ENCODE measurements at places on chromosomes 2 and 18.

DNA sequence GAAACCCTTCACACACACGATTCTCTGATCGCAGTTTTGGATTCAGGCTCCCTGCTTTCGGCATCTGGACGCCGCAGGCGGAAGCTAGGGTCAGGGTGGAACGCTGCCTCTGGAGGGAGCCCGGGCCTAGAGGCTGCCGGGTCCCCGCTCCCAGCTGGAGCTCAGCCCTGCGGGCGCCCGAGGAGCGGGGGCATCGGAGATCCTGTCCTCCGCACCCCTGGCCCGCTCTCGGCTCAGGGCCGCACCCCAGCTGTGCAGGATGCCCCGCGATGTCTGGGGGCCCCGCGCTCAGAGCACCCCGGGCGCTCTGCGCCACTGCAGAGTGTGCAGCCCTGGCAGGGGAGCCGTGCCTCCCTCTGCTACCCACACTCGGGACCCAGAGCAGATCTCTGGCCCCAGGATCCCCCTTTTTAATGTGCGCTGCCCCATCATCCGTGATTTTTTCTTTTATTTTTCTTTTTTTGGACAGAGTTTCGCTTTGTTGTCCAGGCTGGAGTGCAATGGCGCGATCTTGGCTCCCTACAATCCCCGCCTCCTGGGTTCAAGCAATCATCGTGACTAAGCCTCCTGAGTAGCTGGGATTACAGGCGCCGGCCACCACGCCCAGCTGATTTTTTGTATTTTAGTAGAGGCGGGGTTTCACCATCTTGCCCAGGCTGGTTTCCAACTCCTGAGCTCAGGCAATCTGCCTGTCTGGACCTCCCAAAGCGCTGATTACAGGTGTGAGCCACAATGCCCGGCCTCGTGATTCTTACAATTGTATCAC, 54.8 kb upstream of the TUBA3E start:
- H3K27me3 ChIP-seq: peaks cover 10% of the 10 kb centered on the region
- no peak overlapping the region for H3K4me3 ChIP-seq
- no peaks in the 10 kb centered on the region for H3K36me3 ChIP-seq
- H3K4me1 ChIP-seq: no peaks in the 10 kb centered on the region

GRCh38 chr2:99698896-99699295, 209.1 kb upstream of the REV1 start:
- DNase-seq: no peak
- no peaks in the 10 kb centered on the region for H3K4me1 ChIP-seq
- H3K4me3 ChIP-seq: no peak overlapping the region
- no peaks in the 10 kb centered on the region for H3K27me3 ChIP-seq

- H3K4me3 ChIP-seq: no peak within 1 kb of the TSS
- H3K27ac ChIP-seq: no peak within 1 kb of the TSS
- no peak for DNase-seq
- H3K4me1 ChIP-seq: no peaks in the 10 kb centered on the region
- H3K27me3 ChIP-seq: no peaks in the 10 kb centered on the region
Measured at GRCh38 chr2:127535422-127535901, at the start of gene MYO7B. Gene MYO7B, plus strand, starts transcription at chr2:127535683. Its CDS starts 24,040 bp downstream, at chr2:127559723.

DNA sequence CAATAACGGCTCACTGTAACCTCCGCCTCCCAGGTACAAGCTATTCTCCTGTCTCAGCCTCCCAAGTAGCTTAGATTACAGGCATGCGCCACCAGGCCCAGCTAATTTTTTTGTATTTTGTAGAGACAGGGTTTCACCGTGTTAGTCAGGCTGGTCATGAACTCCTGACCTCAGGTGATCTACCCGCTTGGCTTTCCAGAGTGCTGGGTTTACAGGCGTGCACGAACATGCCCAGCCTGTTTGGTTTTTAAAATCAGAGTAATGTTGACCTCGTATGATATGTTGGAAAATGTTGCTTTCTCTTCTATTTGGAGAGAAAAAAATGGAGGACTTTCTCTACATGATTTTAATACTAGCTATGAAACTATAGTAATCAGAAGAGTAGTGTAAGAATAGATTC, 386.2 kb downstream of the PTH2R start:
- no peaks in the 10 kb centered on the region for H3K4me1 ChIP-seq
- no peaks in the 10 kb centered on the region for H3K36me3 ChIP-seq
- H3K4me3 ChIP-seq: no peak overlapping the region
- H3K27ac ChIP-seq: no peak overlapping the region
- DNase-seq: no peak

GRCh38 chr2:1972422-1972821, 228.1 kb upstream of the PXDN start:
- H3K36me3 ChIP-seq: no peaks in the 10 kb centered on the region
- DNase-seq: no peak
- H3K4me1 ChIP-seq: no peaks in the 10 kb centered on the region

GRCh38 chr2:130823886-130824491, 12.7 kb upstream of the ARHGEF4 start:
- DNase-seq: no peak
- no peaks in the 10 kb centered on the region for H3K4me1 ChIP-seq
- no peak overlapping the region for H3K4me3 ChIP-seq
- H3K36me3 ChIP-seq: no peaks in the 10 kb centered on the region

DNA sequence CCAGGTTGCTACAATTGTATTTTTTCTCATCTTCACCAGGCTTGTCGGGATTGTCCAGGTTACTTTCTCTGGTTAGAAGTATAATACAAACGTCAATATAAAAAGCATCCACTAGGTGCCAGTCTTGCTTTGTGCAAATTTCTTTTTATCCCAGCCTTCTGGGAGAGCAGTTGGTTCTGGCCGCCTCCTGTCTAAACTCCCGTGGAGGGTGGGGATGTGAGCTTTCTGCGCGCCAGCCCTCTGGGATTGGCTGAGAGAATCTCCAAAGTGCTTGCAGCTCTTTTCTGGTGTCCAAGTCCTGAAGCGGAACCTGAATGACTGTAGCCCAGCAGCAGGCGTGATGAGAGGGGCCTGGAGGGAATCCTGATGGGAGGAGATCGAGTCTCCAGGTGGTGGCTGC, 22.4 kb upstream of the TOGARAM2 start:
- peak; percentile 34 for DNase-seq
- no peak overlapping the region for H3K4me3 ChIP-seq
- H3K4me1 ChIP-seq: no peaks in the 10 kb centered on the region
